CD8-positive, alpha-beta memory T cell (primary cell): ENCODE measurements at places on chromosomes 4 and X.
A peak's percentile ranks its signal among the peaks of the same experiment; 100 is the strongest.

GRCh38 chrX:136823175-136823574 lies 42.4 kb upstream of the ARHGEF6 start:
- no peak for DNase-seq

- DNase-seq, result no peak
Observed at GRCh38 chrX:75893281-75893680, 108.2 kb upstream of the MAGEE2 start.

DNA sequence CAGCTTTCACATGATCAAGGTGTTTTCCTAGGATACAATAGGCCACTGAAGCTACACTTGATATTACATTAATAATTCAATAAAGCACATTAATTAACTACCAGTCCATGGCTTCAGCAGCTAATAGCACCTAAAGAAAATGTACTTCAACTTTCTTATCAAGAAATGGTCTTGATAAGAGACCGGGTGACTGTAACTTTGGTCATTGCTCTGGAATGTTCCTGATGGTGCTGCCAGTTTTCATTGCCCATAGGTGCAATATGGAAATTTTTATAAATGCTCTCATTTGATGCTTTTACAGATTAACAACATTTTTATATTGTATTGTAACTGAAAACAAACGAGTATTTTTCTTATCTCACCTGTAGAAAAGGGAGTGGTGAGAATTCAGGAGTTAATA lies 165.4 kb downstream of the SHROOM3 start:
- no peak for DNase-seq

- no peak for DNase-seq
Observed at GRCh38 chr4:140756319-140757231, at the start of gene TBC1D9. Gene TBC1D9 (minus strand): TSS chr4:140756385. CDS start chr4:140756045, 340 bp downstream.

DNA sequence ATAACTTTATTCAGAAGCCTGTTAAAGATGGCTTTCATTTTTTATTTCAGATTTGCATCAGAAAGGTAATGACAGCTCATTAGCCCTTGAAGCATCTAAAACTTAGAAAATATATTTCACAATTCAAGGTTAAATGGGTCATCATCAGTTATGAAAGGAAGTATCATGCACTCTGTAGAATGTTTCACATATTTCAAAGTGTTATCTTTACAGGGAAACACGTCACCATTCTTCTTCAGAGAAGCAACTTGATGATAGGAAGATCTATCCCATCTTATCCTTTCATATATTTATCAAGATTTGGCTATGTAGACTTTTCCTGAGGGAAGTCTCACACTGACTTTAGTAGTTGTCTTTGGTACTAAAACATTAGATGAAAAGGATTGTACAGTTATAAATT lies 277.8 kb downstream of the TENM3 start:
- DNase-seq, result no peak

DNA sequence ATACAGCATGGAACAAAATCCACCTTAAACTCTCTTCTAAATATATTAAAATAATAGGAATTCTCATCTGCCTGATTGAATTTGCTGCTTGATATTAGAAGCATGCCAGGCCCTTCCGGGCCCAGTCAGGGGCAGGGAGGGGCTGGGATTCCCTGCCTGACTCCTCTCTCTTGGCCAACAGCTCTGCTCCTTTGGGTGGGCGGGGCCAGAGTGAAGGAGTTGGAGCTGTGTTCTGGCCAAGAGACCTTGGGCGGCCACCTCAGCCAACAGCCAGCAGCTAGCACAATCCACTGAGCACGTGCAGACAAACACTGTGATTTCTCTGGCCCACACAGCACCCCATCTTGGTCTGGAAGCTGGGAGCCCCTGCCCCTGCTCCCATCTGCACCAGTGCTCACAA lies 140.3 kb downstream of the PJA1 start:
- DNase-seq, result no peak

- no peak for DNase-seq
Observed at GRCh38 chrX:17007134-17007768, 60.8 kb downstream of the REPS2 start.

- no peak for DNase-seq
Observed at GRCh38 chrX:124005228-124005627, 43.7 kb downstream of the STAG2 start.

DNA sequence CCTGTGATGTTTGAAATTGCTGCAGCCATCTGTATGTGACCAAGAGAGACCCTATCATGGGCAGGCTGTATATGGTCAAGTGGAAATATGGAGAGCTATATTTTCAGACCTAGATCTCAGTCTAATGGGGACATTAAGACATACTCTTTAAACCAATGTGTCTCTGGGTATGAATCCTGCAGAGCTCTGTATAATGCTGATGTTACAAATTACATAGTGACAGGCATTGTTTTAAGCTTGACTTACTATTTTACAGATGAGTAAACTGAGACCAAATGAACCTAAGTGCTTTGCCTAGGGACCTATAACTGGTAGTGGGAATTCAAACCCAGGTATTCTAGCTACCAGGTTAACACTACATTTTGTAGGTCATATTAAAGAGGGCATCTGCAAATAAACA lies 71.3 kb upstream of the GRXCR1 start:
- no peak for DNase-seq

DNA sequence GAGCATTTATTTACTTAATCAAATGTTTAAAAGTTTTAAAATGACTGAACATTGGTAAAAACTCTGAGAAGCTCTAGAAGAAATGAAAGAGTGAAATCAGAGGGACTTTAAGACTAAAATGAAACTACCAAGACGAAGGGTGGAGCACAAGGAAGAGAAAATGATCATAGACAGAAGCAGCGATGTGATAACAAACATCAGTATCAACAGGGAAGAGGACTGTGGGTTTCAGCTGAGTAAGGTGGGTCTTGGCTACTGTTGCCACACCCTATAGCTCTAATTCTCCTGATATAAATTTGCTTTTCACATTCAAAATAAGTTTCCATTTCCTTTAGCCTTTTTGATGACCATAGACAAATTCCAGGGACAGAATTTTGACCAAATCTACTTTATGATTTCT lies 18.4 kb downstream of the SOD3 start:
- DNase-seq, result no peak

- DNase-seq, result no peak
Observed at GRCh38 chr4:124535003-124535402, 177.5 kb downstream of the ANKRD50 start.

GRCh38 chr4:140149846-140150635 lies 3.9 kb downstream of the MAML3 start:
- DNase-seq, result peak; percentile 27

GRCh38 chrX:66632473-66632872 lies 6.4 kb downstream of the EDA2R start:
- no peak for DNase-seq

DNA sequence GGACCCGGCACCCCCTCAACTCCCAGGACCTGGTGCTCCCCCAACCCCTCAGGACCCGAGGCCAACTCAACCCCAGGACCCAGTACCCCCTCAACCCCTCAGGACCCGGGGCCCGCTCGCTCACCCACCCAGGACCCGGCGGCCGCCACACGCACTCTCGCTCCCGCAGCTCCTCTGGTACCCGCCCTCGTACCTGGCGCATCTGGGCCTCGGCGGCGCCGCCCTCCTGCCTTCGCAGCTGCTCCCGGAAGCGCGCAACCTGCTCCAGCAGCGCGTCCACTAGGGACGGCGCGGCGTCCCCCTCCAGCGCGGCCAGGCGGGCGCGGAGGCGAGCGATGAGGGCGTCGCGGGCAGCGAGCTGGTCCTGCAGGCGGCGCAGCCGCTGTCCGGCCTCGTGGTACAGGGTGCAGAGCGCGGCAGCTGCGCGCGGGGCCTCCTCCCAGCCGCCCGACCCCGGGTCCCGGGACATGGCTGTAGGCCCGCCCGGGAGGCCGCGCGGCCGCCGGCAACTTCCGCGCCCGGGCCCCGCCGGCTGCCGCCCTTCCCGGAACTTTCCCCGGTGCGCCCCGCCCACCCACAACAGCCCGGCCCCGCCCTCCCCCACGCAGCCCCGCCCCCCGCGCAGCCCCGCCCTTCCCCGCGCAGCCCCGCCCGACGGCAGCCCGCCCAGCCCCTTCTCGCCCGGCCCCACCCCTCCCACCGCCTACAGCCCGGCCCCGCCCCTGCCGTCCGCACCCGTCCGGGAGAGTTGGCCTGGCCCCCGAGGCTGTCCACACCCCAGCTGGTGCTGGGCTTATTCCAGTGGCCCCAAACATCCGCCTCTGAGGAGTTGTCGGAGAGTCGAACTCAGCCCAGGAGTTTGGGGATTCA lies at the start of gene TNIP2:
TNIP2 (minus strand) TSS at position 516 of the 870 bp plus-strand sequence; CDS start at position 469, 47 bp downstream.
- DNase-seq, result peak; percentile 72

- DNase-seq, result peak; percentile 43
Observed at GRCh38 chrX:103918571-103919269, 43.7 kb upstream of the TMSB15B start.

GRCh38 chr4:136505020-136505419 lies 1027.3 kb downstream of the PCDH18 start:
- no peak for DNase-seq

DNA sequence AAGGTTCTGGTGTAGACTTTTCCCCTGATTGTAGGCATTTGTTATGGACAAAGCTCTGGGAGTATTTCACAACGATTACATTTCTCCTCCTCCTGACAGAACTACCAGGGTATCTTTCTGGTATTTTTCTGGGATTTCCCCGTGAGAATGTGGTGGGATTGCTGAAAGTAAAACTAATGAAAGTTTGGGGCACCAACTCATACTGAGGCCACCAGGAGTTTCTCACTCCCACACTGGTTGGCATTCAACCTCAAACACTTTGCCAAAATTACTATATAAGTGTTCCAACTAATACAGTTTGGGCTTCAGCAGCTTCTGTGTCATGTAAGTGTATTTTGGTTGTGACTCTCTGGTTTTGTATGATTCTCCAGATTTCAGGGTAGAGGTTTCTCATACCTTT lies 855.1 kb downstream of the GLUD2 start:
- DNase-seq, result no peak

DNA sequence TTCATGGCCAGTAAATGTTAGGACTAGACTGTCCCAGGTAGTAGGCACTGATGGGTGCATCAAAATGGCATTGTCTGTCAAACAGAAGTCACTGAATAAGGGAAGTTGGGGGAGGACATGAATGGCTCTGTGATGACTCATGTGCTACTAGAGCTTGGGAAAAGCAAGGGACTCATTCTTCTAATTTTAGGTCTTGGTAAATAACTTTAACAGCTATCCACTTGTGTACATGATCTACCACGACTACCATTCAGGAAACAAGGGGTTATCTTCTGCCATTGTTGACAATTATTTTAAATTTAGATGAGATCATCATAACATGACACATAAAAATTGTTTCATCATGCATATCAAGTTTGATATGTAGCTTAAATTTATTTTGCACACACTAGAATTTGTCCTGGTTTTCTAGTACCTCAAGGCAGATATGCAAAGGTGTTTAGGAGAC lies 6.3 kb downstream of the AREG start:
- no peak for DNase-seq

DNA sequence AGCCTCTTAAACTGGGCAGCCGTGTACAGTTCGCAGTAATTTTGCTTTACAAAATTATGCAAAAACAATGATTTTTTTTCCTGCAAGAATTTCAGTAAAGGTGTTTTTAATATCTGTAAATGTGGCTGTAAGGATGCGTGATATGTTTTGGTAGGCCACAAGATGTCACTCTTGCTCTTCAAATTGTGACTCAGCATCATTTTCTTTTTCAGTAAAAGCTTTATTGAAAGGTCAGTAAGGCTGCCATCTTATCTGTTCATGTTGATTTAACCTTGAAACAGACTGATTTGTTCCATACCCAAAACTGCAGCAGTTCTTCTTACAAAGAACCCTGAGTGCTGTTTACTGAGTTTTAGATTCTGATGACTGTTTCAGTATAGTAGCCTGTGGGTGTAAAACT lies 39.9 kb downstream of the TXLNG start:
- peak; percentile 20 for DNase-seq

GRCh38 chrX:24266996-24267395 lies 46.9 kb downstream of the SUPT20HL2 start:
- no peak for DNase-seq

- DNase-seq, result no peak
Observed at GRCh38 chr4:150007512-150007911, 70.7 kb upstream of the DCLK2 start.

DNA sequence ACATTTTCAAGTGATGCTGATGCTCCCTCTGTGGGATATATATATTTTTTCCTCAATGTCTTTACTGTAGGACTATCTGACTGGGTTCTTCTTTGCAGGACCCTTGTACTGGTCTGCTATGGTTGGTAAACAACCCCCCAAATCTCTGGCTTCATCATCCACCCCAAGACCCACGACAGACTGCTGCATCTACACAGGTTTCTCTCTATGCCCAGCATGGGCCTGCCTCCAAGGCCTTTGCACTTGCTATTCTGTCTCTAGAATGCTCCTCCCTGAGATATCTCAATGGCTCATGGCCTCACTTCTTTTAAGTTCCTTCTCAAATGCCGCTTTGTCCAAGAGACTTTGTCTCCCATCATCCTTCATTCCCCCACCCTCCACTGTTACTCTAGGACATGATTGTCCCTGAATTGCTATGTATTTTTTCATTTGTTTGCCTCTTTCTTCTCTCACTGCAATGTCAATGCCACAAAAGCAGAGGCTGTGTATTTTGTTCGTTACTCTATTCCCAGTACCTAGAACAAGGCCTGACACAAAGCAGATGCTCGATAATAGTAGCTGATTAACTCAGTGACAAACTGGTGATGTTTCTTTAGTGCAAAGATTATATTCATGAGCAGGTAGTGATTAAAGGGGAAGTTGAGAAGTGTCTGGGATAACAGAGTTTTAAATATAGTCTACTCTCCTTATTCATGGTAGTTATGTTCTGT lies 6.6 kb downstream of the EVC start:
- no peak for DNase-seq

DNA sequence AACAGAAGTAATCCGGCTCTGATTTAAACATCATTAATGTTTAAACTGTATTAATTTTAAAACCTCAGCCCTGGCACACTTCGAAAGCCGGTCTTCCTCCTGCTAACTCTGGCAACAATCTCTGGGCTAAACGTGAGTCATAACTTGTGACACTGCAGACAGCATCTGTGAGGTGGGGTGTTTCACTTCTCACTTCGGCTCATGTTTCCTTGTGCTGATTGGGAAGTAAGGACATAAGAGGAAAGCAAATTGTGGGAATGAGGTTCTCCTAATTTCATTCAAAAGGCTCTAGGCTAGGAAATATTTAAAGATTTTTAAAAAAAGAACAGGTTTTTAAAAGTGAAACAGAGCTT lies 139.9 kb upstream of the USP9X start:
- DNase-seq, result no peak

DNA sequence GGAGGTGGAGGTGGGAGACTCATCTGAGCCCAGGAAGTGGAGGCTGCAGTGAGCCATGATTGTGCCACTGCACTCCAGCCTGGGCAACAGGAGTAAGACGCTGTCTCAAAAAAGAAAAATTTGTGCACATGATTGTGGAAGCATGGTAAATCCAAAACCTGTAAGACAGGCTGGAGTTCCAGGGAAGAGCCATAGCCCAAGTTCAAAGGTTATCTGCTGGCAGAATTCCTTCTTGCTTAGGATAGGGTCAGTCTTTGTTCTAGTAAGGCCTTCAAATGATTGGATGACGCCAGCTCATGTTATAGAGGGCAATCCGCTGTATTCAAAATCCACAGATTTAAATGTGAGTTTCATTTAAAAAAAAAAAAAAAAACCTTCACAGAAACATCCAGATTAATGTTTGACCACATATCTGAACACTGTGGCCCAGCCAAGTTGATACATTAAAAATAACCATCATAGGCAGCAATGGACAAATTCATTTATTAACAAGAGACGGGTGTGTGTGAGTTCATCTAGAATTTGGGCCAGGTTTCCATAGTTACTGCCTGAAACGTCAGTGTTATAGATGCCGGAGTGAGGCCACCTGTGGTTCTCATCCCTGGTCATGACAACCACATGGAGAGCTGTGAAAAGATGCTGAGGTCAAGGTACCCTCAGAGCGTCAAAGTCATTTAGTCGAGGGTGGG lies 35.2 kb upstream of the SLC2A9 start:
- DNase-seq, result no peak

GRCh38 chrX:30504309-30504708 lies 73.3 kb downstream of the TASL start:
- no peak for DNase-seq
